ENCODE measurements at places on chromosomes 13 and 19.
A peak's percentile ranks its signal among the peaks of the same experiment; 100 is the strongest.

DNA sequence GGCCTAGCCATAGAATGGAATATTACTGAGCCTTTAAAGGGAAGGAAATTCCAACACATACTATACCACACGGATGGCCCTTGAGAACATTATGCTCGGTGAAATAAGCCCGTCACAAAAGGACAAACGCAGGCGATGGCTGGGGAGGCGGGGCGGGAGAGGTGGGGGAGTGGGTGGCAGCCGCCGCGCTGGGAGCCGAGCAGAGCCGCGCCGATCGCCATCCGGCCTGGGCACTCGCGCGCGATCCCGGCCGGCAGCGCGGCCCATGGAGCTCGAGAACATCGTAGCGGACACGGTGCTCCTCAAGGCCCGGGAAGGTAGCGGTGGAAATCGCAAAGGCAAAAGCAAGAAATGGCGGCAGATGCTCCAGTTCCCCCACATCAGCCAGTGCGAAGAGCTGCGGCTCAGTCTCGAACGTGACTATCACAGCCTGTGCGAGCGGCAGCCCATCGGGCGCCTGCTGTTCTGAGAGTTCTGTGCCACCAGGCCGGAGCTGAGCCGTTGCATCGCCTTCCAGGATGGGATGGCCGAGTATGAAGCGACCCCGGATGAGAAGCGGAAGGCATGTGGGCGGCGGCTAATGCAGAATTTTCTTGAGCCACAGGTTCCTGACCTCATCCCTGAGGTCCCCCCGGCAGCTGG lies 140.1 kb downstream of the ZDHHC20 start:
- DNase-seq, result no peak

- DNase-seq, result no peak
Observed at GRCh38 chr13:113162783-113163685, 4.6 kb downstream of the PROZ start.

- DNase-seq, result no peak
Observed at GRCh38 chr19:2340496-2341243, 12.2 kb downstream of the SPPL2B start.

DNA sequence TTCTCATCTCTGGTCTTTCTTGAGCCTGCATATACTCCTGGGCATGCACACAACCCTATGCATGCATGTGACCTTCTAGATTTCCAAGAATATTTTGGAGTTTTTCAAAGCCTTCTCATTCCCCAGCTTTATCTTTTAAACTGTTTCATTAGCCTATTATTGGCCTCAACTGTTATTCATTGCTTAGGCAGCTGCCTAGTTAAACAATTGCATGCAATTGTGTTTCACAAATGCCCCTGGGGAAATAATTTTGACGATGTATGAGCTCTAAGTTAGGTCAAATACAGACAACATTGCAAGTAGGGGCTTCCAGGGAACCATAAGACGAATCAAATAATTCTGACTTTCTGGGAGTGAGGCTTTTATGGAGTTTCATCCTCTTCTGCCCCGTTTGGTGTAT lies 2.3 kb upstream of the UPK1A start:
- DNase-seq, result no peak

DNA sequence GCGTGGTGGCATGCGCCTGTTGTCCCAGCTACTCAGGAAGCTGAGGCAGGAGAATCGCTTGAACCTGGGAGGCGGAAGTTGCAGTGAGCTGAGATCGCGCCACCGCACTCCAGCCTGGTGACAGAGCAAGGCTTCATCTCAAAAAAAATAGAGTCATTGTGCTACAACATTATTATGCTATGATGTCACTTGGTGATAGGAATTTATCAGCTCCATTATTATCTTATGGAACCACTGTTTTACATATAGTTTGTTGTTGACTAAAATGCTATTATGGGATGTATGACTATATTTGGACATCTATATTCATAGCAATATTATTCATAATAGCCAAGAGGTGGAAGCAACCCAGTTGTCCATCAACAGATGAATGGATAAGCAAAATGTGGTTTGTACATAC lies 26.4 kb upstream of the SLC7A1 start:
- DNase-seq, result no peak

- peak; percentile 46 for DNase-seq
Observed at GRCh38 chr13:40271931-40272775, 394.3 kb downstream of the FOXO1 start.

- no peak for DNase-seq
Observed at GRCh38 chr13:65830411-65831205, 1399.5 kb downstream of the PCDH9 start.

DNA sequence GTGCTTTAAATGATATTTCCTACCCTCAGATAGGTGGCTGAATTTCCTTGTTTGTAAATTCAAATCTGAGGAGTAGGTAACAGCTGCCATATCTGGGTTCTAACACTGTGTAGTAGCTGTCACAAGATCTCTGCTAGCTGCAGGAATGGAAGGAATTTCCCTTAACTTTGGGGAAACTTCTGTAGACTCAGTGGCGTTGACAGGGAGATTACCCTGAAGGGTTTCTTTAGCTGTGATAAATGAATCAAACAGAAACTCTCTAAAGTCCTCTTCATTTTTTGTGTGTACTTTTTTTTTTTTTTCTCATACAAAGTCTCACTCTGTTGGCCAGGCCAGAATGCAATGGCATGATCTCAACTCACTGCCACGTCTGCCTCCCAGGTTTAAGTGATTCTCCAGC lies 5.3 kb upstream of the EPSTI1 start:
- no peak for DNase-seq

GRCh38 chr13:22836475-22836874 lies 344.3 kb upstream of the SGCG start:
- DNase-seq, result no peak

DNA sequence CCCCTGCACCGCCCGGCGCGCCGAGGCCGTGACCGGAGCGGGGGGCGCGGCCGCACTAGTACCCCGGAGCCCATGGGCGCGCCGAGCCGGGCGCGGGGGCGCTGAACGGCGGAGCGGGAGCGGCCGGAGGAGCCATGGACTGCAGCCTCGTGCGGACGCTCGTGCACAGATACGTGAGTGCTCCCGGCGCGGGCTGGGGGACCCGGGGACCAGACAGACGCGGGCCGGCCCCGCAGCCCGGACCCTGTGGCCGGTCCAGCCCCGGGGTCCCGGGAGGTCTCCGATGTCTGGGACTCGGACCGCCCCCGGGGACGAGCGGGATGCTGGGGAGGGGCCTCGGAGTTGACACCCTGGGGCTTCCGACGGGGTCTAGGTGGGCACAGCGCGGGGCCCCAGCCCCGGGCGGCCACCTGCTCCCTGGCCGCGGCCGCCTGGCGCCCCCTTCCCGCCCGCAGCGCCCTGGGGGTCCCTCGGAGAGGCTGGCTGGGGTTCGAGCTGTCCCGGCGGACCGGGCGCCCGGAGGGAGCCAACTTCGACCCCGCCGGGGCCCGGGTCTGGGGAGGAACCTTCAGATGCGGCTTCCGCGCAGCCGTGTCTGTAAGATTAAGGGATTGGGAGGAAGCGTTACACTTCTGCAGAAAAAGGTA lies 568 bp downstream of the ATP11A start:
- DNase-seq, result no peak

GRCh38 chr19:58330458-58330857 lies 3.7 kb downstream of the ZSCAN22 start:
- no peak for DNase-seq

GRCh38 chr13:47415048-47415447 lies 518.2 kb upstream of the HTR2A start:
- no peak for DNase-seq

GRCh38 chr13:105552078-105552477 lies 983.4 kb downstream of the EFNB2 start:
- DNase-seq, result no peak

DNA sequence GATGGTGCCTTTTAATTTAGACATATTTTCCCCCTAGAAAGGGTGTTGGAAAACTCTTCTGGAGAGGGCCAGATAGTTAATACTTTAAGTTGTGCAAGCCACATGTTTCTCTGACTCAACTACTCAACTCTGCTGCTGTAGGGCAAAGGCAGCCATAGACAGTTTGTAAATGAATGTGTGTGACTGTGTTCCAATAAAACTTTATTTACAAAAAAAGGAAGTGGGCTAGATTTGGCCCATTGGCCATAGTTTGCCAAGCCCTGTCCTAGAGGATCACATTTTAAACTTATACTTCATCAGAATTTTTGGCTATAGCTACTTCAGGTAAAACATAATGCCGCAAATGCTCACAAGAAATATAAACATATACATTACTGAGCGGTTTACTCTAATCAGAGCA lies 306.3 kb upstream of the MAB21L1 start:
- DNase-seq, result no peak

GRCh38 chr19:6720369-6721137 lies at the start of gene C3:
Gene C3, minus strand, starts transcription at chr19:6720650. Its CDS starts 61 bp downstream, at chr19:6720589.
- no peak for DNase-seq

- DNase-seq, result no peak
Observed at GRCh38 chr19:36210497-36210896, 4.0 kb downstream of the ZNF565 start.

- no peak for DNase-seq
Observed at GRCh38 chr13:75021151-75021550, 460.8 kb downstream of the TBC1D4 start.

GRCh38 chr13:113497217-113497616 lies 6.7 kb upstream of the DCUN1D2 start:
- DNase-seq, result no peak

- DNase-seq, result peak; percentile 99
Observed at GRCh38 chr19:4402171-4403004, at the start of gene CHAF1A. Gene CHAF1A, plus strand, starts transcription at chr19:4402640. Its CDS starts 123 bp downstream, at chr19:4402763.

DNA sequence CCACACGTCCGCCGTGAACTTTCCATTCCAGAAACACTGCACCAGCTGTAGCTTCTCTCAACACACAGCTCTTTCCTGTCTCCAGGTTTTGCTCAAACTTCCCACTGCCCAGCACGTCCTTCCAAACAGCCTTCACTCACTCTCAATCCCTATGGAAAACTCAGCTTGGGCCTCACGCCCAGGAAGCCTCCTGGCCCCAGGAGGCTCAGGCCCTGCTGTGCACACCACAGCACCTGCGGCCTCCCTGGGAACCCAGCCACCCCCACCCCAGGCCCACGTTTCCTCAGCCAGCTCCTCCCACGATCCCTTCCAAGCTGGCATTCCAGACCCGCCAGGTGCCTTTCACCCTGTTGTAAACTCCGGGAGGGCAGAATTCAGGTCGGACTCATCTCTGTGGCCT lies 35.2 kb downstream of the C13orf46 start:
- DNase-seq, result no peak

Data from activated CD4-positive, alpha-beta T cell treated with anti-CD3 and anti-CD28 coated beads, Interleukin-2, amount 50 U/mL, for 24 hours (primary cell).